ENCODE measurements at places on chromosomes 5 and 9.

GRCh38 chr9:89022902-89023301, 31.6 kb downstream of the S1PR3 start:
- peak; percentile 54 for DNase-seq

- no peak for DNase-seq
Observed at GRCh38 chr9:129785866-129786265, 17.1 kb upstream of the TOR1B start.

DNA sequence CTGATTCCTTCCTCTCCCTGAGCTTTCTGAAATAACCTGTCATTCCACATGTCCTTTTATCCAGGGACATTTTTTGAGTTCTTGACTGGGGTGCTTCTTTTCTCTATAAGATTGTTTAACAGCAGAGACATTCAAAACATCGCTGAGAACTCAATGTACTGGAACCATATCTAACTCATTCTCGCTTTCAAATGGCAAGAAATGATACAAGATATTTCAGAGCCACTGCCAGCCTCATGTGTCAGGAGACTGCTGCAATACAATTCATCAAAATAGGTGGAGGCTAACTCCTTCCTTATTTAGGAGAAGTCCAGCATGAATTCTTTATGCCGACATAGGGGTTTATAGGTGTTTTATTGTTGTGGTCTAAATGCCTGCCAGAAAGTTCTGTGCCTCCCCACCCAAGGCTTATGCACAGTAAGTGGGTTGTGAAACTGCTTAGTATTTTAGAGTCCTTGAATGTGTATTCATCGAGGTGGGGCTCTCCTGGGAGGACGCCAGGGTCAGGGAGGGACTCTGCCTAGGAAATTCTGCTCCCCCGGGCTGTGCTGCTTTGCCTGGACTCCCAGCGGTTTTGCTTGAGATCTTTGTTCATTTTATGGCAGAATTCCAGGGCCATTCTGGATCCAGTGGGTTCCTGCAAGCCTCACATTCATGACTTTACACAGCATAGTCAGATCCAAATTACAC, 53.9 kb downstream of the ZNF474 start:
- no peak for DNase-seq

DNA sequence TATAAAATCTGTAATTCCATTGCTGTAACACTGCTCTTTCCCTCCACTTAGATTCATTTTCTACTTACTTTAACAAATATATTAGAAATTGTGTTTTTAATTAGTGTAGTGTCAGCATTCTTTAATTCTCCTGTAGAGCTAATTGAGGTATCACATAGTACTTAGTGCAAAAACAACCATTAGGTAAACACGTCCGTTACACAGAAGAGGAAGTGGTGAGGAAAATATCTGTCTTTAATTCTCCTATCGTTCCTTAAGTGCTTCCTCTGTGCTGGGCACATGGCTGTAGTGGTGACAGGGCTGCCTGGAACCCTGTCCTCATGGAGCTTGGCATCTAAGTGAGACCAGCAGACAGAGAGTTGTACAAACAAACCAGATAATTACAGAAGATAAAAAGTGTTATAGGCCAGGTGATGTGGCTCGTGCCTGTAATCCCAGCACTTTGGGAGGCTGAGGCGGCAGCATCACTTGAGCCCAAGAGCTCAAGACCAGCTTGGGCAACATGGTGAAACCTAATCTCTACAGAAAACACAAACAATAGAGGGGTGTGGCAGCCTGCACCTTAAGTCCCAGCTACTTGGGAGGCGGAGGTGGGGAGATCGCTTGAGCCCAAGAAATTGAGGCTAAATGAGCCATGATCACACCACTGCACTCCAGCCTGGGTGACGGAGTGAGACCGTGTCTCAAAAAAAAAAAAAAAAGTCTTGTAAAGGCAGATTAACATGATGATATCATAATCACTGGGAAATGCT, 36.4 kb downstream of the PARP8 start:
- no peak for DNase-seq

DNA sequence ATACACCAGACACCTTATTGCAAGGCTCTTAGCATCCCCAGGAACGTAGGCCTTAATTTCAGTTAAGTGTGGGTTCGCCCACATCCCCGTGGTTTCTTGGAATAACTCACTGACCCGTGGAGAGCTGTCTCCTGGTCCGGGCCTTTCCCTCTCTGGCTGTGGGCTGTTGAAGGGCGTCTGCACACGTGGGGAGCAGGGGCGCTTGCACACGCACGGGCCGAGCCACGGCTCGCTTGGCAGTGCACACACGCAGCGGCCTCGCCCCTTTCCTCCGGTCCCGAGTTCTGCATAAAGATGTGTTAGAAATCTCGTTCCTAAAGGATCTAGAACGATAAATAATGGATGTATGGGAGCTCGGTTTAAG, 141.9 kb downstream of the PBX3 start:
- DNase-seq, result no peak

DNA sequence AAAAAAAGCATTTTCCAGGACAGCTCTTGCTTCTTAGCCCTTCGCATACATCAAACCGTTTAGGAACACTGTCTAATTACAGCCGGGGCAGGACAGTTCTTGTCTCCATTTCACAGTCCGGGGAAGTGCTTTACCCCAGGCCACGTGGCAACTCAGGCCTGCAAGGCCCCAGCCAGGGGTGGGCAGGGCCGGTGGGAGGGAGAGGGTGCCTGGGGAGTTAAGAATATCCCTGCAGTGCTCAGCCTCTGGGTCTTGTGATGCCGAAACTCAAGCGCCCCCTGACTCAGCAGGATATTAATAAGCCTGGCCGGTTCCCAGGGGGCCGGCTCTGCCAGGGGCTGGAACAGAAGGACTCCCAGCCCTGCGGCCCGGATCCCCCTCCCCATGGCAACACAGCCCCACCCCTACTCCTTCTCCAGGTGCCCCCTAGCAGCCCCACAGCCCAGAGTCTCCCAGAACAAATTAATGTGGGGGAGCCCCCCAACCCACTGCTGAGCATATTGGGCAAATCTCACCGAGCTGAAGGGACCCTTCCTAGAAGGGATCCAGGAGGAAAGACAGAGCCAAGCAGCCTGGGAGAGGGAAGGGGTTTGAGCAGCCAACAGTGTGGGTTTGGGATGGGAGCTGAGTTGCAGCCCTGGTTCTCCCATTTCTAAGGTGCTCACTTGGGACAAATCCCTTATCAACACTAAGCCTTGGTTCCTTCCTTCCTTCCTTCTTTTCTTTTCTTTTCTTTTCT, 45.3 kb downstream of the PLPP7 start:
- DNase-seq, result no peak

DNA sequence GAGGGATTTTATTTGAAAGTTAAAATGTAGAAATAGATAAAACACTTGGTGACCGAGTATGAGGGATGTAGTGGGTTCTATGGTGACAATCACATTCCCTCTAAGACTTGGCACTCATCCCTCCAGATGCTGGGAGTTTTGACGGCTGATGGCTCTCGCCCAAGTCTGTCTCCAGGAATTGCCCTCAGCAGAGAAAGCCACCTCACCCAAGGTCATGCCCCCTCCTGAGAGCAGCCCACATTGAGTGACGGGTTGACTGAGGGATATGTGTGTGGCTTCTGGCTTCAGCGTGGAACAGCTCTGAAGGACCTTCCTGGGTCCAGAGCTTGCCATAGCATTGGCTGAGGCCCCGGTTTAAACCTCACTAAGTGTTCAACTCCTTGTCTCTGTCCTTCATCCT, 19.4 kb downstream of the CAVIN4 start:
- no peak for DNase-seq

- no peak for DNase-seq
Observed at GRCh38 chr9:16267281-16268066, 603.0 kb downstream of the BNC2 start.

GRCh38 chr9:133122935-133123611, 2.0 kb upstream of the RALGDS start:
- no peak for DNase-seq

- no peak for DNase-seq
Observed at GRCh38 chr5:59837071-59837470, 56.5 kb downstream of the PDE4D start.
